ENCODE measurements at places on chromosomes 12 and 14. TPM values are rescaled to one million over a fixed set of nuclear protein-coding genes. Genes with fewer than 3 reads are reported as not detected.

Gene PIK3C2G
- total RNA-seq, result not detected

Gene FBXW8
- total RNA-seq, result 30.8 TPM

Gene CLMN
- total RNA-seq, result 0.14 TPM

Gene TECPR2
- total RNA-seq, result 21.5 TPM

Gene LRRK2
- 1.1 TPM for total RNA-seq

Gene HCAR3
- total RNA-seq, result 0.14 TPM

Gene LALBA
- not detected for total RNA-seq

Gene GLI1
- 1.1 TPM for total RNA-seq

Gene MMP17
- total RNA-seq, result 21.2 TPM

Gene PTPRO
- total RNA-seq, result 0.72 TPM

Gene ACOT6
- total RNA-seq, result not detected

Gene APOLD1
- total RNA-seq, result 8.4 TPM

Gene TTC9
- total RNA-seq, result under 0.01 TPM
